Stimulated activated CD4-positive, alpha-beta T cell treated with anti-CD3 and anti-CD28 coated beads, Interleukin-1b, Interleukin-23, amount 100 ng/mL, for 1 hour (primary cell): ENCODE measurements at places on chromosomes 13 and 19.

- DNase-seq: no peak
Measured at GRCh38 chr19:58229255-58229639, 533 bp downstream of the ZNF544 start.

DNA sequence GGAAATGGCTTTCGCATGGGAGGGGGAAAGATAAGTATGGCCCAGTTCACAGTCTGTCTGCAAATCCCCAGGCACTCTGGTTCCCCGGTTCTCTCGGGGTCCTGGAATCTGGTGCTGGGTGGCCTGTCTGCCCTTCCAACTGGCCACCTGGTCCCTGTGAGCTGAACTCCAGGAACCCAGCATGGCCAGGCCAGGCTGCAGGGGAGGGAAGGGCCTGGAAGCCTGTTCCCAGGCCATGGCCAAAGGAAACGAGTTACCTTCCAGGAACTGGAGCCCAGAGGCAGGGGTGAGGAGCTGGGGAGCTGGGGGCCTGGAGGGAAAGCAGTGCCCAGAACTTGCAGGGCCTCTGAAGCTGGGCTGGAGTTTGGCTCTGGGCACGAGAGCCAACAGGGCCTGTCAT lies 19.1 kb upstream of the PNMA8C start:
- DNase-seq: no peak

DNA sequence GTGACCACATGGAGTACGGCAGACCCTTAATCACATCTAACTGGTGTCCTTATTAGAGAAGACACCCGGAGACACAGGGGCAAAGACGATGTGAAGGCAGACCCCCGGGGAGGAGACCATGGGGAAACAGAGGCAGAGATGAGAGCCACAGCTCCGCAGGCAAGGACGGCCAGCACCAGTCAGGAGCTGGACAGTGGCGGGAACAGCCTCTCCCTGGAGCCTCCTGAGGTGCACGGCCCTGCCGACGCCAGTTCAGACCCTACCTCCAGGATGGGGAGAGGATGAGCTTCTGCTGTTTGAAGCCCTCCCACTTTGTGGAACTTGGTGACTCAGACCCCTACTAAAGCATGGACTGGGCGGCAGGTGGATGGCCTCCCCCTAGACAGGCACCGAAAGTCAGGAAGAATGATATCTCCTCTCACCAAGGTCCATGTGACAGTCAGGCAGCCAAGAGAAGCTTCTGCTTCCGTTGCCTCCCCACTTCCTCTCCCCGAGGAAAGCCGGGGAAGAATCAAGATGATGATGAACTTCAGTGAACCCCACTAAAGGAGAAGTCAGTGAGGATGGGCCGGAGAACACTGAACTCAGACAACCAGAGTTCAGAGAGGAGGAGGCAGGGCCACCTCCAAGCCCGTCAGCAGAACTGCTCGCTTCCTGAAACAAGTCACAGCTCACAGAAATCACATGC lies 25.4 kb downstream of the RAB20 start:
- DNase-seq: no peak

GRCh38 chr19:43300876-43301765 lies 31.8 kb upstream of the PSG9 start:
- DNase-seq: no peak

DNA sequence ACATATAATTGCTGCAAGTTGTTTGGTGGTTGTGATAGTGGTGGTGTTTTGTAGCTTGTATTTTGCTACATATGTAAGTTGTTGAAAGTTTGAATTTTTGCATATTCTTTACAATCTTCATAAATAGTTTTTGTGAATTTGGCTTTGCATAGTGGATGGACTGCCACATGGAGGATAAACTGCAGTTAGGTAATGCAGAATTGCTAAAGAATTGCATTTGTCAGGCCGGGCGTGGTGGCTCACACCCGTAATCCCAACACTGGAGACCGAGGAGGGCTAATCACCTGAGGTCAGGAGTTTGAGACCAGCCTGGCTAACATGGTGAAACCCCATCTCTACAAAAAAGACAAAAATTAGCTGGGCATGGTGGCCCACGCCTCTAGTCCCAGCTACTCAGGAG lies 111.9 kb downstream of the ZAR1L start:
- no peak for DNase-seq

- DNase-seq: no peak
Measured at GRCh38 chr13:21355304-21355703, 103.8 kb downstream of the ZDHHC20 start.

DNA sequence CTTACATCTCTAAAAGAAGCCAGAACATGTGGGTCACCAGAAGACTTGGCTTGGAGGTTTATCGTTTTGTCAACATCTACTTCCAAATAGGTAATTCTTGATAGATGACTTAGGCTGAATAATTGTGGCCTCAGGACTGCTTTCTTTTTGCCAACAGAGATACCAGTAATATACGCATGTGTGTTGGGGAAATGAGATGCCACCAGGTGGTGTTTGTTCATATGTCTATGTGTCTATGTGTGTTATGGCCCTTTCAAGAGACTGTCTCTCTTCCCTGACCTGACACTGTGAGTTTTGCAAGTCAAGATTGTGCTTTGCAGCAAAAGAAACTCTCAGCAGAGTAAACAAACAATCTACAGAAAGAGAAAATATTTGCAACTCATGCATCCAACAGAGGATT lies 31.6 kb upstream of the METTL21C start:
- no peak for DNase-seq
